A549 treated with CpdA at 1 μM for 4 hours (cell line): ENCODE measurements at places on chromosomes 1 and 21. TPM values are rescaled to one million over a fixed set of nuclear protein-coding genes. Genes with fewer than 3 reads are reported as not detected.

Gene GNPAT
- 34.0 to 41.5 TPM (median 37.5 TPM) in 5 replicates for total RNA-seq

Gene MORC3
- 7.0 to 11.6 TPM (median 8.0 TPM) in 5 replicates for total RNA-seq

Gene PTPRF
- total RNA-seq, result 81.6 to 112 TPM (median 100 TPM) in 5 replicates

Gene ZMYND12
- 0.29 to 0.57 TPM (median 0.38 TPM) in 5 replicates for total RNA-seq

Gene CYP4X1
- total RNA-seq, result 0.03 TPM in 1 of 5 replicates, not detected in the others

Gene SEMA4A
- 0.34 to 0.65 TPM (median 0.41 TPM) in 5 replicates for total RNA-seq

Gene SMG5
- total RNA-seq, result 42.8 to 50.5 TPM (median 49.3 TPM) in 5 replicates

Gene FCRL1
- total RNA-seq, result not detected in 5 replicates

Gene LPAR3
- 0.12 to 0.33 TPM (median 0.21 TPM) in 5 replicates for total RNA-seq

Gene SMCP
- not detected in 5 replicates for total RNA-seq

Gene GBP6
- not detected in 5 replicates for total RNA-seq

Gene PARP1
- total RNA-seq, result 92.8 to 131 TPM (median 115 TPM) in 5 replicates
